Activated CD4-positive, alpha-beta T cell treated with anti-CD3 and anti-CD28 coated beads for 24 hours (primary cell): ENCODE measurements at places on chromosomes 1 and 21.
A peak's percentile ranks its signal among the peaks of the same experiment; 100 is the strongest.

GRCh38 chr1:12475530-12475934 lies 142.5 kb downstream of the DHRS3 start:
- no peak for DNase-seq

DNA sequence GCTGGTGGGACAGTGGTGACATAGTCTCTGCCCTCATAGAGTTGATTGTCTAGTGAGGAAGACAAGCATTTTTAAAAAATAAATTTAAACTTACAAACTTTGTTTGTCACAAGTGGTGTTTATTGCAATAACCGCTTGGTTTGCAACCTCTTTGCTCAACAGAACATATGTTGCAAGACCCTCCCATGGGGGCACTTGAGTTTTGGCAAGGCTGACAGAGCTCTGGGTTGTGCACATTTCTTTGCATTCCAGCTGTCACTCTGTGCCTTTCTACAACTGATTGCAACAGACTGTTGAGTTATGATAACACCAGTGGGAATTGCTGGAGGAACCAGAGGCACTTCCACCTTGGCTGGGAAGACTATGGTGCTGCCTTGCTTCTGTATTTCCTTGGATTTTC lies 58.4 kb downstream of the LAMC2 start:
- no peak for DNase-seq

DNA sequence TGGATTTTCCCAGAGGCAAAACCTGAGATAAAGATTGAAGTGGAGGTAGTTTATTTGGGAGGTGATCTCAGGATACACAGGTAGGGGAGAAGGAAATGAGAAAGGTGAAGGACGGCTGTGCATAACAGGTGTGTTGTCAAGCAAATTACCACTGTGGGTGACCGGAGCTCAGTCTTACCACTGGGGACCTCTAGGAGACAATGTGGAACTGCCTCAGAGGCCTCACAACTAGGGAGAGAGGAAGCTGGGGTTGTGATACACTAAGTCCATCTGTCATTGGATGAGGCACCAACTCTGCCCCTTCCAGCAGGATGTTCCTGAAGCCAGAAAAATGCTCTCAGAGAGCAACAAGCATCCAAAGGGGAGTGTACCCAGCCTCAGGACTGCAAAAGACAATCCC lies 32.6 kb downstream of the GRIK3 start:
- no peak for DNase-seq

- DNase-seq: peak; percentile 96
These were observed at the start of the genes DNAI4 and MIER1 for GRCh38 chr1:66924756-66925557. TSS of gene DNAI4 (minus strand) at chr1:66924856. CDS start at chr1:66924831, 25 bp downstream. TSS of gene MIER1 (plus strand) at chr1:66924990. CDS start at chr1:66925029, 39 bp downstream.
